ENCODE measurements at places on chromosomes 12 and 14.

- DNase-seq: no peak
Observed at GRCh38 chr14:35438910-35439713, 34.6 kb upstream of the NFKBIA start.

DNA sequence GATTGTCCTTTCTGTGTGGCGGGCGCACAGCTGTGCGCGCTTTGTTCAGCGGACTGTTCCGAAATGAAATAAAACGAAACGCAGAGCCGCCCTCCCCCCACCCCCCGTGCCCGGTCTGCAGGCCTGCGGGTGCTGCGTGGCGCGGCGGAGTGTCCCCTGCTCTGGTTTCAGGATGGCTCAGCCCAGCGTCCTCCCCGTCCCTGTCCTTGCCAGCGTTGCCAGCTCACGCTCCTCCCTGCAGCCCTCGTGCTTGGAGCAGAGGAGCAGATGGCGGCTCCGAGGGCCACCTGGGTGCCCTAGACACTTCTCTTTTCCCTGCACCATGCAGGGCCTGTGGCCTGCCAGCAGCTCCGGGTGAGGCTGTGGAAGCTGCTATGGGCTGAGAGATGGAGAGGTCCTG is 17.5 kb upstream of the BEGAIN start:
- no peak for DNase-seq

DNA sequence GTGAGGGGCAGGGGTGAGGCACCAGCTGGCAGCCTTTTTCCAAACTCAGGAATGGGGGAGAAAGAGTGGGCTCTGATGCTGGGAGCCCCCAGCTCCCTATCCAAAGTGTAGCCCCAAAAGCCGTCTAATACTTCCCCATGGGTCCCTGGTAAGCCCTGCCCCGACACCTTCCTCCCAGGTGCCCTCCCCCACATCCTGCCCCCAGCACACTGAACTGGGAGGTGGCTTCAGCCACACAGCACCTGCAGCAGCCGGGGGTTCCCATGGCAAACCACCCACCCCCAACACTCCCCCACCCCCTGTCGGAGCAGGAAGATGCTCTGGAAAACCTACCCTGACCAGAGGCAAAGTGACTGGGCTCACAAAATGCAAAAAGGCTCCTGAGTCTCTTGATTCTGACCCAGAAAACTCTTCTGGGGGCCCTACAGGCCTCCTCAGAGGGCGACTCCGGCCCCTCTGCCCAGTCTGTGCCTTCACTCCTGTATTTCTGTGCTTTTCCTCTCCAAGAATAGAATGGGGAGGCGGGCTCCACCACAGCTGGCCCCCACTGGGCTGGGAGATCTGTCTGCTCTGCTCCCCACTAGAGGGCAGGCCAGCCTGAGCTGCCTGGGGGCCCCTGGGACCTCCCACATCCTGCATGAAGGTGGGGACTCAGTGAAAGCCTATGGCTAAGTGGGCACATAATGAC is 81.6 kb downstream of the ITPK1 start:
- DNase-seq: peak; percentile 14

DNA sequence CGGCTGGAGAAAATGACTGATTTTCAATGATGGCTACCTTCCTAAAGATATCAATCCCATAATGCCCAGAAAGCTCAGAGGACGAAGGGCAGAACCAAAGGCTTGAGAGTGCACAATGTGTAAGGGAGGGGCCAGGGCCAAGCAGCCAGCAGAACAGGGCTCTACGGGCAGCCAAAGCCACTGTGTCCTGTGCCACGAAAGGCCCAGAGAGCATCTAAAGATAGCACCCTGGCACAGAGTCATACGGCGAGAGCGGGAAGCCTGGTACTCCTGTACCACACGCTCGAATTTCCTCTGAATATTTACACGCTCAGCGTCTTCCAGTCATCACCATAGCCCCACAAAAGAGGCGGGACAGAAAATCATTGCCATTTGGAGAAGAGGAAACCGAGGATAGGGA is 39.5 kb downstream of the PRMT8 start:
- DNase-seq: no peak

DNA sequence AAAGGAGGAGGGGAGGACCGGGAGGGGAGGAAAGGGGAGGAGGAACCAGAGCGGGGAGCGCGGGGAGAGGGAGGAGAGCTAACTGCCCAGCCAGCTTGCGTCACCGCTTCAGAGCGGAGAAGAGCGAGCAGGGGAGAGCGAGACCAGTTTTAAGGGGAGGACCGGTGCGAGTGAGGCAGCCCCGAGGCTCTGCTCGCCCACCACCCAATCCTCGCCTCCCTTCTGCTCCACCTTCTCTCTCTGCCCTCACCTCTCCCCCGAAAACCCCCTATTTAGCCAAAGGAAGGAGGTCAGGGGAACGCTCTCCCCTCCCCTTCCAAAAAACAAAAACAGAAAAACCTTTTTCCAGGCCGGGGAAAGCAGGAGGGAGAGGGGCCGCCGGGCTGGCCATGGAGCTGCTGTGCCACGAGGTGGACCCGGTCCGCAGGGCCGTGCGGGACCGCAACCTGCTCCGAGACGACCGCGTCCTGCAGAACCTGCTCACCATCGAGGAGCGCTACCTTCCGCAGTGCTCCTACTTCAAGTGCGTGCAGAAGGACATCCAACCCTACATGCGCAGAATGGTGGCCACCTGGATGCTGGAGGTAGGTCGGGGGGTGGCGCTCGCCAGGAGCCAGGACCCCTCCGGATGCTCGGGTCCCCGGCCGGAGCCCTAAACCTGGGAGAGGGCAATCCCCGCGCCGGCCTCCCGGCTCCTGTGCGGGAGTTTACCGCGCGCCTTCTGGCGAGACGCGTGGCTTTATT is at the start of gene CCND2:
Gene CCND2, plus strand, starts transcription at position 111 of the 744 bp plus-strand sequence. Its CDS starts 279 bp downstream, at position 390.
- DNase-seq: peak; percentile 84

DNA sequence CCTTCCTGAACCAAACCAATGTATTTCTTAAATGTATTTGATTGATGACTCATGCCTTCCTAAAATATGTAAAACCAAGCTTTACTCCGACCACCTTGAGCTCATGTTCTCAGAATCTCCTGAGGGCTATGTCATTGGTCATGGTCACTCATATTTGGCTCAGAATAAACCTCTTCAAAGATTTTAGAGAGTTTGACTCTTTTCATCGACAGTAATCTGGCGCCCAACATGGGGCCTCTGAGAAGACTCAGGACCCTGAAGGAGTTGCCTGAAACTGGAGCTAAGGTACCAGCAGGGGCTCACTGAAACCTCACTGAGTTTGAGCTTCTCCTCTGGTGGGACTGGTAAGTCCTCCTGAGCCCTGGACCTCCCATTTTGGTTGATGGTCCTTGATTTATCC is 17.2 kb upstream of the PSMC1 start:
- no peak for DNase-seq

GRCh38 chr12:15527201-15528080 is 205.1 kb downstream of the PTPRO start:
- DNase-seq: no peak

GRCh38 chr14:21475767-21476522 is 814 bp downstream of the RAB2B start:
- no peak for DNase-seq

DNA sequence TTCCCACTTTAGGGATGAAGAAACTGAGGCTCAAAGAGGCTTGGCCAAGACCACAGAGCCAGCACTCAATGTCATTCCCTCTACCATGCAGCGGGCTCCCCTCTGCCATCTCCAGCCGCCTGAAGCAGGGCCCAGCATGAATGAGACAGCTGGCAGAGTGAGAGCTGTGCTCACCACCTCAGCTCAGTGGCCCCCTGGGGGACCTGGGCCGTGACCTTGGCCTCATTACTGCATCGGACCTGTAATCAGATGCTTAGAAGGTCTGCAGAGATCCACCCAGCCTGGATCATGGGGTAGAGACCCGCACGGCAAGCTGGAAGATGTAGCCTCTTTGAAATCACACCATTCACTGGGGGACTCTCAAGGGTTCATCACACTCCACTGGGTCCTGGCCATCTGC is 22.7 kb upstream of the CORO1C start:
- DNase-seq: no peak

GRCh38 chr12:27015730-27016076 is 1.5 kb upstream of the TM7SF3 start:
- DNase-seq: no peak
